Activated B cell treated with CpG ODN at 0.5 μM for 24 hours (primary cell): ENCODE measurements at places on chromosomes 2 and 18. TPM values are rescaled to one million over a fixed set of nuclear protein-coding genes. Genes with fewer than 3 reads are reported as not detected.

The VIT gene
- not detected in 2 replicates for total RNA-seq

GRCh38 chr18:55136864-55137263, 177.6 kb upstream of the CCDC68 start:
- no peak overlapping the region for H3K27ac ChIP-seq
- no peaks in the 10 kb centered on the region for H3K36me3 ChIP-seq
- H3K4me3 ChIP-seq, result no peak overlapping the region
- peaks cover 5% of the 10 kb centered on the region for H3K4me1 ChIP-seq
- no peaks in the 10 kb centered on the region for H3K27me3 ChIP-seq
- no peak for DNase-seq

DNA sequence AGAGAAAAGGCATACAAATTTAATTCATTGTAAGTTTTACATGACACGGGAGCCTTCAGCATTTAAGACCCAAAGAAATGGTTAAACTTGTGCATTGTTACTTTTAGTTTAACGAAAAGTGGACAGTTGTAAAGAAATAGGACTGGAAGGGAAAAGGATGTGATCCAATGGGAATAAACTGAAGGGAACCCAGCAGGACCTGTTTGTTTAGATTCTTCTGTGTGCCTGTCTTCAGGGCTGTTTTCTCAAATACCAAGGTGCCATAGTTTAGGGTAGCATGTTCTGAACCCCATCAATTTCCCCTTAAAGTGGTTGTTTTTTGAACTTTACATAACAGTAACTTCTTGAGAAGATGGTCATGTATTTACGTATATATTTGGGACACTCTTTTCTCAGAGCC, 30.3 kb upstream of the CABLES1 start:
- H3K27me3 ChIP-seq, result peaks cover 13% of the 10 kb centered on the region
- no peaks in the 10 kb centered on the region for H3K36me3 ChIP-seq
- H3K4me1 ChIP-seq, result no peaks in the 10 kb centered on the region
- H3K4me3 ChIP-seq, result no peak overlapping the region
- DNase-seq, result no peak

The TSPYL6 gene
- total RNA-seq, result not detected in 2 replicates

- peaks cover 4% of the 10 kb centered on the region for H3K36me3 ChIP-seq
- H3K4me3 ChIP-seq, result no peak overlapping the region
- H3K27ac ChIP-seq, result no peak overlapping the region
- H3K27me3 ChIP-seq, result no peaks in the 10 kb centered on the region
- no peaks in the 10 kb centered on the region for H3K4me1 ChIP-seq
These were observed 213.5 kb downstream of the FSIP2 start for GRCh38 chr2:185952100-185952499.

The PARD6G gene
- not detected in 2 replicates for total RNA-seq

The ARHGAP15 gene
- 101 and 112 TPM in 2 replicates for total RNA-seq

The ABCB6 gene
- 12.1 and 16.6 TPM in 2 replicates for total RNA-seq

DNA sequence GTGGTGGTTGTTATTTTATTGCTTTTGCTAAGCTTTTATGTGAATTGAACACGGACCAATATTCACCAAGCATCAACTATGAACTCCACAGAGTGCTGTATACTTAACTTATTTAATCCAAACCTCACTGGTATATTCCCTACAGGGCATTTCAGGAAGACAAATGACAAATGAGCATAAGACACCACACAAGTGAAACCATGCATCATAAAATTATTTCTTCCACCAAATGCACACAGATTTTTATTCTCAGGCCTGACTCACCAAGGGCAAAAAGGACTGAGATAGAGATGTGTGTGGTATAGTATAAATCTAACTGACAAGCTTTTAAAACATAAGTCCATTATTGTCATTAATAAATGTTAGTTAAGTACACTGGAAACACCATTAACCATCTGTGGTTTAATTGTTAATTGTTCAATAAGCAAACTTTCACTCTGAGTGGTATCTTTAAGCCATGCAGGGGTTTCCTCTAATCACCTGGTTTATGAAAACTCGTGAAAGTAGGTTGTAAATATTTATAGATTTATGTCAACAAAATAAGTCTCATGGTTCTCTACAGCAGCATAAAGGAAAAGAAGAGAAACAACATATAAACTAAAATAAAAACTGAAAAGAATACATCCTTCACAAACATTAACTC, 77.6 kb upstream of the CRIM1 start:
- no peak overlapping the region for H3K27ac ChIP-seq
- H3K27me3 ChIP-seq, result peaks cover 2% of the 10 kb centered on the region
- H3K4me1 ChIP-seq, result no peaks in the 10 kb centered on the region

The PDE11A gene
- not detected in 2 replicates for total RNA-seq

- H3K4me1 ChIP-seq, result no peaks in the 10 kb centered on the region
- H3K27ac ChIP-seq, result no peak overlapping the region
- no peaks in the 10 kb centered on the region for H3K27me3 ChIP-seq
These were observed 405.7 kb downstream of the FBXO15 start for GRCh38 chr18:73741946-73742345.
